ENCODE measurements at places on chromosomes 12 and 14.

GRCh38 chr12:46677749-46678148, 148.0 kb downstream of the SLC38A4 start:
- no peak for DNase-seq

- no peak for DNase-seq
These were observed 55.9 kb upstream of the FICD start for GRCh38 chr12:108459149-108459548.

DNA sequence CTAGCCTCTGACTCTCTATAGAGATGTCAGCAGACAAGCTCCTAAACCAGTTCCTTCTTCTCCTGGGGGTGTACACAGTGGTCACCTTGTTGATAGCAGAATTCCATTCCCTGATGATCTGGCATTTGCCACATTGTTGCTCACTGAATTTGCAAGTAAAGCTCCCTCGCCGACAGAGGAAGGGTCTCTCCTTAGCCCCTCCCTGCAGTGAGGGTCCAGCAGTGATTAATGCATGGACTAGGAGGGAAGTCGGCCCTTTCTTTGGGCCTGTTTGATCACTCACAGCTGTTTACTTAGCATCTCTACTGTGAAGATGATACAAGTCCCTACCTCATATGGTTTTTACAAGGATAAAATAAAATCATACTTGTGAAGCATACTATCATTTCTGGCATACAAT, 23.3 kb upstream of the APPL2 start:
- DNase-seq, result no peak

- DNase-seq, result no peak
These were observed 20.0 kb downstream of the MAP3K9 start for GRCh38 chr14:70789361-70789760.

GRCh38 chr12:18141048-18141982, 51.3 kb upstream of the RERGL start:
- no peak for DNase-seq

GRCh38 chr12:42686514-42687172, 97.1 kb upstream of the PRICKLE1 start:
- no peak for DNase-seq

DNA sequence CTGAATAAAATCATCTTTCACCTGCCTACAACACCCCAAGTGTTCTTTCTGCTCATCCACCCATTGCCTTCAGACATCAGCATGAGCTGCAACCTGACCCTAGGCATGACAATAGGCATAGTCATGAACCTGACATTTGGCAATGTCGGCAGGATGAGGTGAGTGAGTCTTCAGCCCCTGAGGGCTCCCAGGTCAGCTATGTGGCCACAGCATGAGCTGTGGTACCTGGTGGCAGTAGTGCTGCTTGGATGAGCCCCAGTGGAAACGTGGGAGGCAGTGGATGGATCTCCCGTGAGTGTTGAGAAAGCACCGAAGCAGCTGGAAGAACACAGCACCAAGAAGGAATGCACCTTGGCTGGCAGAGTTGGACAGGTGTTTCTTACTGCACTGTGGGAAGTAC, 334.8 kb upstream of the FAR2 start:
- no peak for DNase-seq

GRCh38 chr14:72539661-72540315, 354.1 kb downstream of the DPF3 start:
- DNase-seq, result no peak

GRCh38 chr12:49352351-49352750, 5.7 kb downstream of the DNAJC22 start:
- no peak for DNase-seq

- DNase-seq, result no peak
These were observed 824 bp downstream of the OAS1 start for GRCh38 chr12:112907415-112908157.

- no peak for DNase-seq
These were observed 208.1 kb downstream of the ZFP36L1 start for GRCh38 chr14:68584786-68585185.

DNA sequence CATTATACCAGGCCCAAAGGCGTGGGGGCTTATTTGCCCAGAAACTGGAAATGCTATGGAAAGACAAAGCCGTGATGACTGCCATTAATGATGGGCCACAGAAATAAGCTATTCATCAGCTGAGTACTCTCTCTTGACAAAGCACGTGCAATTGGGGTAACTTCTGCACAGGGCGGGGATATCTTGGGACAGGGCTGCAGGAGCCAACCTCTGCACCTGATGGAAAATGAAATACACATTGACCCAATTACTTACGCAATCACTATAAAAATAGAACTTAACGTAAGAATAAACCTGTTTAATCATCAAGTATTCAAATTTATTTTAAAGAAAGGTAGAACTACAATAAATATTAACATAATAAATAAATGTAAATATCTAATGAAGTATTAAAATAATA, 180.1 kb upstream of the NTF3 start:
- no peak for DNase-seq

GRCh38 chr12:108640802-108641445, 7.2 kb upstream of the SELPLG start:
- no peak for DNase-seq

- DNase-seq, result no peak
These were observed 802 bp downstream of the SUSD6 start for GRCh38 chr14:69612014-69612782.

GRCh38 chr14:65072256-65072655, 30.1 kb downstream of the MAX start:
- no peak for DNase-seq

GRCh38 chr12:119145367-119145766, 33.4 kb upstream of the HSPB8 start:
- DNase-seq, result no peak

GRCh38 chr14:61178226-61179060, 102.7 kb downstream of the TMEM30B start:
- no peak for DNase-seq

DNA sequence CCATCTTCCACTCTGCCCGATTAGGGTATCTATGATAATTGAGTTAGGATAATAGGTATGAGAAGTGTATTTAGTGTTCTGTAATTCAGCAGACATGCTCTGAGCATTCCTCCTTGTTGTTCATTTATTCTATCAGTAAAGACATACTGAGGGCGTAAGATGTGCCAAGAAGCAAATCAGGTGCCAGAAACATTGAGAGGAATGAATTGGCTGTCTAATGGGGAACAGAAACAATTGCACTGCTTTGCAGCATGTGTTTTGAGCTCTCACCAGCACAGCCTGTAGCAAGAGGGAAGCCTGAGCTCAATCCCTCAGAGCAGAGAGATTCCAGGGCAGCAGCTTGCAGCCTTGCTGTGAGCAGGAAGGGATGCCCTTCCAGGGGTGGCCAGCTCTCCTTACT, 589.3 kb downstream of the BCL11B start:
- no peak for DNase-seq

DNA sequence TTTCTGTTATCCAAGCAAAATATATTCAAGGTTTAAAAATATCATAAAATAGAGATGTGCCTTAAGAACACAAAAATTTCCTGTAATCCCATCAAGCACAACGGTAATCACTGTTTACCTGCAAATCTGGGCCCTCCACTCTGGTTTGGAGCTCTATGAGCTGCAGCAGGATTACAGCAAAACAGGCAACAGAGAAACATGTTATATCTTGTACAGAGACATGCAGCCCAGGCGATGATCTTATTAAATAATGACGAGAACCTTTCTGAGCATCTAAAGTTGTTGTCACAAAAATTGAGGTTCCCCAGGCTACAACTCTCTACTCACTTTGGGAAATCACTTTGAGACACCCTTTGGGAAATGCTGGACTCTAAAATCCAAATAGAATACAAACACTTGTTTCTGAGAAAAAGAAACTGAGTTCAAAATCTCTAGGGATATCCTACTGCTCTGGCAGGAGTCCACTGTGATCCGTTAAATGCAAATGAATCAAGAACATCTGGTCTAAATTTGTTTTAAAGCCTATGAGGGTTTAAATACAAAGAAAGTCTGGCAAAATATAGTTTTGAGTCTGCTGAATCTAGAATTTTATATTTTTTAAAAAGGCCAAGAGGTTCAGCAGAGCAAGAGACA, 36.3 kb downstream of the STON2 start:
- DNase-seq, result no peak

- no peak for DNase-seq
These were observed 47.3 kb upstream of the TMED10 start for GRCh38 chr14:75223664-75224154.

DNA sequence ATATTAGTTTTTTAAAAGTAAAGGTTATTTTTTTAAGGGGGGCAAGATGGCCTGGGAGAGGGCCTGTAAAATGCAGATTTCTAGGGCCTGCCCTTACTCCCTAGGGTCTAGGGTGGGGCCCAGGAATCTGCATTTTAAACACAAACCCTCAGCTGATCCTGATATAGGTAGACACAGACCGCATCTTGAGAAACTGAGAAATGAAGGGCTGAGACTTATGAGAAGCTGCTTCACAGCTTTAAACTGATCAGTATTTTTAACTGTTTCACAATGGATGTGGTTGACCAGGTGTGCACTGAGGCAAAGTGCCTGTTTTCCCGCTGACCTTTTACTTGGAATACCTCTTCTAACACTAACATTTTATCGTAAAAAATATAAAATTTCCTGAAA, 84.0 kb downstream of the CCDC88C start:
- DNase-seq, result no peak

DNA sequence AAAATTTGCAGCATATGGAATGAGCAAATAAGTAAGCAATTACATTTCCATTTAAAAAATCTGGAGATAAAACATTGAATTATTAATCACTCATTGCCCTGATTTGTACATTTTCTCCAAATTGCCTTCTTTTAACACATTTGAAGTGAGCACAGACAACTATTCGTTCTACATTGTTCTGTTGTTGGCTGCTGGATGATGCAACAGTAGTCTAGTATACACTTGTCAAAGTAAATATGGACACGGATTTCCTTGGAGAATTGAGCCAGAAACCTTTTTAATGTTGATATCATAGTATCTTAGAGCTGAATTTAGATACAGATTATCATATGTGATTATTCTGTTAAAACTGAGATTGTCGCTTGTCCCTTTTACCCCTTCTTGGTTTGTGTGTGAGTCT, 188.2 kb downstream of the FUT8 start:
- no peak for DNase-seq

DNA sequence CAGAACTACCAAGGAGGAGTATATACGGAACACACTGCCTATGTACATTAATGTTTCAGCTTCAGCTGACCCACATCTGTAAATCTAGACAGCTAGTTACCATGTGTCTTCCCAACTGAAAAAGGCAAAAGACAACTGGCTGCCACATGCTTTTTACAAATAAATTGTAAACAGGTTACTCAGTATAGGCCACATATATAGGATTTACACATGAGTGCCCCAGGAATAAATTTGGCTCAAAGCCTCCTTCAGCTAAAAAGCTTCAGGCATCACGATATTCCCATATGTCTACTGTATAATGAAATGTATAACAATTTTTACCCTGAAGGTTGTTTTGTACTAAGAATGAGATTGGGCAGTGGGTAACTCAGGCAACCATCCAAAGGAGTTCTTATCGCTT, 175.9 kb upstream of the BMP4 start:
- DNase-seq, result no peak

DNA sequence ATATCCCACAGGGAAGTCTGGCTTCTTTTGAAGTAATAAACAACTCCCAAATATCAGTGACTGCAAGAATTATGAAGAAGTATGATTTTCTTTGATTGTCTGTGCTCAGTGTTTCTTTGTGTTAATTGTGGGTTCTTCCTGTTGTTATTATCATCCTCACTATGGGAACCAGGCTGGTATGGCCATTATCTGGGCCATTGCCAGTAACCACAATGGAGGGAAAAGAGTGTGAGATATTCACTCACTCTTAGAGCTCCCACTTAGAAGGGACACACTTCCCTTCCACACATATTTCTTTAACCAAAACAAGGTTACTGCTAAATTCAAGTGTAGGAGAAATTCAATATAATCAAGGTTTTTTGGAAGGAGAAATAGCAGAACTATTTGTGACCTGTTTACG, 503.7 kb downstream of the SLC6A15 start:
- no peak for DNase-seq

DNA sequence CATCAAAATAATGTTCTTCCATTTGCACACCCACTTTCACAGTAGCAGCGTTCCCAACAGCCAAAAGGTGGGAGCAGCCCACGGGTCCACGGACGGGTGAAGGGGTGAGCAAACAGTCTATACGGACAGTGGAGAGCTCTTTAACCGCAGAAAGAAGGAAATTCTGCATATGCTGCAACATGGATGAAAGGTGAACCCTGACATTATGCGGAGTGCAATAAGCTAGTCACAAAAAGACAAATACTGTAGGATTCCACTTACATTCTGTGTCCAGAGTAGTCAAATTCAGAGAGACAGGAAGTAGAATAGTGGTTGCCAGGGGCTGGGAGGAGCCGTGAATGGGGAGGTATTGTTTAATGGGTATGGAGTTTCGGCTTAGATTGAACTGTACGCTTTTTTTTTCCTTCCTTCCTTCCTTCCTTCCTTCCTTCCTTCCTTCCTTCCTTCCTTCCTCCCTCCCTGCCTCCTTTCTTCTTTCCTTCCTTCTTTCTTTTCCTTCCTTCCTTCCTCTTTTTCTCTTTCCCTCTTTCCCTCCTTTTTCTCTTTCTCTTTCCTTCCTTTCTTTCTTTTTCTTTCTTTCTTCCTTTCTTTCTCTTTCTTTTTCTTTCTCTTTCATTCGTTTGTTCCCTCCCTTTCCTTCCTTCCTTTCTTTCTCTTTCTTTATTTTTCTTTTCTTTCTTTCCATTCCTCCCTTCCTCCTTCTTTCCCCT, 15.8 kb upstream of the ANKRD9 start:
- DNase-seq, result no peak

- DNase-seq, result no peak
These were observed 64.8 kb upstream of the BEGAIN start for GRCh38 chr14:100651999-100652508.

DNA sequence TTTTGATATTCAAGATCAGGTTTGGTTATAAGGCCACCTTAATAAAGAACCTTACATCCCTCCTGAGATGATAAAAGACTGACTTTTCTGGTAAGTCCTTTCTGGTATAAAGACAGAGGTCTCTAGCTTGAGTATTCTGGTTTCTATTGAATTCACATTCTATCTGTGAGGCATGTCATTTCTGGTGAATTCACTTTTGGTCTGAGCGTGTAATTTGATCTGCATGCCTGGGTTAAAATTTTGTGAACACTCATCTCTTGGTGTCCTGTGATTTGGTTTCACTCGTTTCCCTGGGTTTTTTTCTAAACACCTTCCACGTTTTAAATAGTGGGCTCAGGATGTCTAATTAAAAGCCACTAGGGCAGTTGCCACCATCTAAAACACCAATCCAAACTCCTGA, 12.2 kb downstream of the EIF5 start:
- DNase-seq, result no peak

GRCh38 chr14:25658988-25659387, 609.0 kb upstream of the STXBP6 start:
- no peak for DNase-seq

Data from omental fat pad (tissue), 4 donors.